ENCODE measurements at places on chromosomes 16 and 17. TPM values are rescaled to one million over a fixed set of nuclear protein-coding genes. Genes with fewer than 3 reads are reported as not detected.

- DNase-seq, result no peak
- peaks cover 27% of the 10 kb centered on the region for H3K27me3 ChIP-seq
- H3K27ac ChIP-seq, result no peak overlapping the region
- H3K36me3 ChIP-seq, result no peaks in the 10 kb centered on the region
- H3K4me3 ChIP-seq, result no peak overlapping the region
Measured at GRCh38 chr17:76146053-76146851, 5.2 kb upstream of the FOXJ1 start.

Gene NPIPA8
- polyA plus RNA-seq, result not detected

Gene HOXB13
- not detected for polyA plus RNA-seq

- no peaks in the 10 kb centered on the region for H3K27me3 ChIP-seq
- H3K4me3 ChIP-seq, result no peak overlapping the region
- no peaks in the 10 kb centered on the region for H3K36me3 ChIP-seq
- peaks cover 66% of the 10 kb centered on the region for H3K4me1 ChIP-seq
- DNase-seq, result no peak
Measured at GRCh38 chr17:48497103-48497502, 33.7 kb downstream of the HOXB1 start.

Gene TM4SF5
- not detected for polyA plus RNA-seq

DNA sequence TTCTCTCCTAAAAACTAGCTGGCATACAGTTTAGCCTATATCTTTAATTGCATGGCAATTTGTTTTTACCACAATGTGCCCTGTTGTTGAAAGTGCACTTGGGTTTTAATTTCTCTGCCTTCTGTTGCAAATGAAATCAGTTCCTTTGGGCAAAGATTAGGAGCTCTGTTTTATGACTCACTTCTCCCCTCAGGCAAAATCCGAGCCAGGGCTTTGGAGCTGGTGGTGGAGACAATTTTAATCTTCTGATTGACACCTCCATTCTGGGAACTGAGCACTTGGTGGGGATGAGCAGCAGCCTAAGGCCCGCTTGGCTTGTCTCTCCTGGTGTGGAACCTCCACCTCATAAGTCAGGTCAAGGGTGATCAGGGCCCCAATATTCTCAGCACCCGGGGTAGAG, 13.3 kb upstream of the MYH8 start:
- no peak overlapping the region for H3K27ac ChIP-seq
- H3K36me3 ChIP-seq, result no peaks in the 10 kb centered on the region
- H3K27me3 ChIP-seq, result no peaks in the 10 kb centered on the region
- H3K4me3 ChIP-seq, result no peak overlapping the region

GRCh38 chr16:52476111-52476510, 70.8 kb downstream of the TOX3 start:
- no peak overlapping the region for H3K4me3 ChIP-seq
- no peak overlapping the region for H3K27ac ChIP-seq
- H3K4me1 ChIP-seq, result no peaks in the 10 kb centered on the region
- no peaks in the 10 kb centered on the region for H3K36me3 ChIP-seq
- H3K27me3 ChIP-seq, result no peaks in the 10 kb centered on the region

GRCh38 chr16:64428463-64429113, 693.3 kb downstream of the CDH11 start:
- no peaks in the 10 kb centered on the region for H3K27me3 ChIP-seq
- H3K36me3 ChIP-seq, result no peaks in the 10 kb centered on the region
- H3K4me1 ChIP-seq, result no peaks in the 10 kb centered on the region
- DNase-seq, result no peak
- H3K27ac ChIP-seq, result no peak overlapping the region

DNA sequence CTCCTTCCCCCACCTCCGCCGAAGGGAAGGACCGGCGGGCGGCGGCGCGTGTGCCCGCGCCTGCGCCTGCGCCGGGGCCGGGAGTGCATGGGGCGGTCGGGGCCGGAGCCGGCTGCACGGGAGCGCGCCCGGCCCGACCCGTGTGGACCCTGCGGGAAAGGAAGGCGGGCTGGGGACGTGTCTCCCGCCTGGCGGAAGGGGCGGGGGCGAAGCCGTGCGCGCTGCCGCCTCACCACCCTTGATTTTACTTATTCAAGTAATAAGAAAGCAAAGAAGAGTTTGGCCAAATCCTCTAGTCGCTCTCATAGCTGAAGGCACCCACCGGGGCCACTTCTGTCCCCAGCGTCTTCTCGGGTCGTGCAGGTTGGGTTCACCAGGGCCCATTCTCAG, 596 bp upstream of the PFN1 start:
- peak overlapping the region; percentile 94 for H3K27ac ChIP-seq
- peaks cover 29% of the 10 kb centered on the region for H3K36me3 ChIP-seq
- peak overlapping the region; percentile 96 for H3K4me3 ChIP-seq
- H3K4me1 ChIP-seq, result peaks cover 41% of the 10 kb centered on the region
- no peaks in the 10 kb centered on the region for H3K27me3 ChIP-seq
- DNase-seq, result peak; percentile 95

Gene DNAH9
- 1.8 TPM for polyA plus RNA-seq

- H3K27ac ChIP-seq, result no peak overlapping the region
- H3K4me1 ChIP-seq, result peaks cover 21% of the 10 kb centered on the region
- no peak overlapping the region for H3K4me3 ChIP-seq
- H3K36me3 ChIP-seq, result no peaks in the 10 kb centered on the region
- no peak for DNase-seq
- no peaks in the 10 kb centered on the region for H3K27me3 ChIP-seq
Measured at GRCh38 chr16:85483424-85483823, 129.7 kb upstream of the GSE1 start.

DNA sequence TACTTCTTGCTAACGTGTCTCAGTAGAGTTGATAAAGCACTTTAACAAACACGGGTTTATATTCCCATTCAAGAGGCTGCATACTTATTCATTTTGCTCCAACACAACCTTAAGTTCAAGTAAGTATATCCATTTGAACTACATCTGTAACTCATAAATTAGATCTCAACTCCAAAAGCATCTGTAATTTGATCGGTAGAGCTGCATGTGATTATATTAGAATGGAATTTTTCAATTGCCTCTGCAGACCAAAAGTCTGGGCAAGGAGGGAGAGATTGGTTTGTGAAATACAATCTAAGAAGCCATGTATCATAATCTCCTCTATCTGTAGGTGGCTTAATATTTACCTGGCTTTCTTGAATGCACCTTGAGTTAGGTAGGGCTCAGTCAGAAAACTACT, 371.0 kb downstream of the RBFOX1 start:
- no peak overlapping the region for H3K4me3 ChIP-seq
- H3K27ac ChIP-seq, result no peak overlapping the region
- H3K4me1 ChIP-seq, result no peaks in the 10 kb centered on the region
- H3K27me3 ChIP-seq, result no peaks in the 10 kb centered on the region

DNA sequence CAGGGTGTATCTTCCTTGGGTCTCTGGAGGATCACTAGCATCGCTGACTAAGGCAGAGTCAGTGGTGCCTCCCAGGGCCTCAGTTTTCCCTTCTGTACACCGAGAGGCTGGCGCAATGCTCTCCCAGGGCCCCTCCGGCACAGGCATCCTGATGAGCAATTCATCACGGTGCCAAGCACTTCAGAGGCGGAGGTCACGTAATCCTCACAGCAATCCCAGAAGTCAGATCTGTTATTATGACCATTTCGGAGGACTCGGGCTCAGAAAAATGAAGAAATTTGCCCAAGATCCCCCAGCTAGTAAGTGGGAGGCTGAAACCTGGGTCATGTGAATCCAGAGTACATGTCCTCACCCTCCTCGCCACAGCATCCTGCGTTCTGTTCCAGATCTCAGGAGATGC, 46.5 kb downstream of the AIPL1 start:
- H3K4me1 ChIP-seq, result no peaks in the 10 kb centered on the region
- H3K27ac ChIP-seq, result no peak overlapping the region
- no peaks in the 10 kb centered on the region for H3K27me3 ChIP-seq
- no peaks in the 10 kb centered on the region for H3K36me3 ChIP-seq

- H3K36me3 ChIP-seq, result no peaks in the 10 kb centered on the region
- H3K27ac ChIP-seq, result no peak overlapping the region
- no peaks in the 10 kb centered on the region for H3K27me3 ChIP-seq
Measured at GRCh38 chr17:14359163-14360020, 58.5 kb downstream of the HS3ST3B1 start.

Gene OTOP2
- polyA plus RNA-seq, result not detected

GRCh38 chr16:12664164-12664733, 139.4 kb downstream of the CPPED1 start:
- H3K36me3 ChIP-seq, result no peaks in the 10 kb centered on the region
- no peaks in the 10 kb centered on the region for H3K4me1 ChIP-seq
- H3K27ac ChIP-seq, result no peak overlapping the region
- no peak for DNase-seq
- H3K4me3 ChIP-seq, result no peak overlapping the region

- H3K36me3 ChIP-seq, result peaks cover 8% of the 10 kb centered on the region
- DNase-seq, result no peak
- H3K4me3 ChIP-seq, result no peak overlapping the region
- peak overlapping the region; percentile 67 for H3K27ac ChIP-seq
- no peaks in the 10 kb centered on the region for H3K27me3 ChIP-seq
- H3K4me1 ChIP-seq, result peaks cover 55% of the 10 kb centered on the region
Measured at GRCh38 chr17:77480509-77481215, 339.9 kb downstream of the SEC14L1 start.

DNA sequence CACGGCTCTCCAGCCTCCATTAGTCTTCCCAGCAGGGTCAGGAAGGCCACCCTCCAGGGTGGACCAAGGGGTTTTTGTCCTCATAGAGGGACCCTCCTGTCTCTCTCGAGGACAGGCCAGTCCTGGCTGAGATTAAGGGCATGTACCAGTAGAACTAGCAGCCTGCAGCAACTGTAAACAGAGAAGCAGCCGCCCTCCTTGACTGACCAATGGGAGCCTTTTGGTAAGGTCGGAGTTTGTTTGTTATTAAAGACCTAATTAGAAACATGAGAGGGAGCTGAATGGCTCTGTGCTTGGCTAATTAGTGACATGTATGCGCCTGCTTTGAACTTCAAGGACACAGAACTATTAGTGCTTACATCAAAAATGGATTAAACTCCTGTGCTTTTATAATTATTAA, 80.0 kb downstream of the CCDC182 start:
- H3K4me1 ChIP-seq, result peaks cover 6% of the 10 kb centered on the region
- no peak for DNase-seq
- no peak overlapping the region for H3K4me3 ChIP-seq
- H3K27ac ChIP-seq, result no peak overlapping the region
- no peaks in the 10 kb centered on the region for H3K36me3 ChIP-seq

- H3K4me1 ChIP-seq, result no peaks in the 10 kb centered on the region
- no peaks in the 10 kb centered on the region for H3K27me3 ChIP-seq
- DNase-seq, result no peak
- no peak overlapping the region for H3K4me3 ChIP-seq
- no peak overlapping the region for H3K27ac ChIP-seq
Measured at GRCh38 chr17:61597607-61598006, 6.6 kb upstream of the NACA2 start.

Gene KCTD11
- polyA plus RNA-seq, result 10.7 TPM

Gene CNTROB
- polyA plus RNA-seq, result 44.0 TPM
